ENCODE measurements at places on chromosomes 13 and 19. TPM values are rescaled to one million over a fixed set of nuclear protein-coding genes. Genes with fewer than 3 reads are reported as not detected.

The ZNF320 gene
- 0.90 TPM for total RNA-seq

GRCh38 chr19:36528921-36529518 lies 949 bp upstream of the ZNF260 start:
- DNase-seq, result no peak
- H3K27me3 ChIP-seq, result no peaks in the 10 kb centered on the region
- peak overlapping the region; percentile 66 for H3K4me3 ChIP-seq
- H3K4me1 ChIP-seq, result no peaks in the 10 kb centered on the region

DNA sequence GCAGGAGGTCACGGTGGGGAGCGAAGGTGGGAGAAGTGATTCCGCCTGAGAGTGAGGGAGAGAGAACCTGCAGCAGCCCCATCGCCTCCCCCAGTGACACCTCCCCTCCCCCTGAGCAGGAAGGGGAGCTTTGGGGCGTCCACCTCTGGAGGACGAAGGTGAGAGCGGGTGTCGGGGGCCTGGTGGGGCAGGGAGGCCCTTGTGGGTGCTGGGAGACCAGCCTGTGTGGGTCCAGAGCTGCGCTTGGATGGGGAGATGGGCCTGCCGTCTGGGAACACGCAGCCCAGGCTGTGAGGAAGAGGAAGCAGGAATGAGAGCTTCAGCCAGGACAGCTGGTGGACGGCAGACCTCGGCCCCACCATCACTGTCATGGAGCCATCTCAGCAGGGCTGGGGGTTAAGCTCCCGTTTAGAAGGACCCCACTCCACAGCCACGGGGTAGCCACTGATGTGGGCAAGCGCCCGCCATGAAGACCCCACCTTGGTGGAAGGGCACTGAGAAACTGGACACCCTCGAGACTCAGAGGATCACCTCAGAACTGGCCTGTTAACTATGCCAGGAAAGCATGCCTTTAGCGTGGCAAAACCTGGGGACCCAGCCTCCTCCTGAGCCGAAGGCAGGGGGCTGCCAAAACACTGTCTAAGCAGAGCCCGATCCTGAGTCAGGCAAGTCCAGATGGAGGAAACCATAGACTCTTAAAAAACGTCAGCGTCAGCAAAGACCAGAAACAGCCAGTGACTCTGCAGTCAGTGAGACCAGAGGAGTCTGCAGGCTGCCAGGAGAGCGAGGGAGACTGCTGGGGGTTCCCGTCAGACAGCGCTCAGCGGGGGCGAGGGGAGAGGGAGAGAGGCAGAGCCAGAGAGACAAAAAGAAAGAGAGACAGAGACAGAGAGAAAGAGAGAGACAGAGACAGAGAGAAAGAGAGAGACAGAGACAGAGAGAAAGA lies 6.4 kb upstream of the PROZ start:
- H3K4me3 ChIP-seq, result peak overlapping the region; percentile 61
- no peaks in the 10 kb centered on the region for H3K36me3 ChIP-seq
- peak overlapping the region; percentile 100 for H3K27ac ChIP-seq
- H3K27me3 ChIP-seq, result no peaks in the 10 kb centered on the region
- DNase-seq, result no peak

The ZNF527 gene
- total RNA-seq, result 3.4 TPM

The TMEM86B gene
- total RNA-seq, result 12.2 TPM

- DNase-seq, result no peak
- H3K27ac ChIP-seq, result no peak overlapping the region
- H3K4me3 ChIP-seq, result no peak overlapping the region
- no peaks in the 10 kb centered on the region for H3K36me3 ChIP-seq
- H3K27me3 ChIP-seq, result no peaks in the 10 kb centered on the region
- H3K4me1 ChIP-seq, result no peaks in the 10 kb centered on the region
These were observed 131.3 kb downstream of the LACC1 start for GRCh38 chr13:44011036-44011435.

The FCGBP gene
- total RNA-seq, result 3.8 TPM

- no peak for DNase-seq
- no peaks in the 10 kb centered on the region for H3K4me1 ChIP-seq
- H3K27ac ChIP-seq, result no peak overlapping the region
- no peak overlapping the region for H3K4me3 ChIP-seq
These were observed 43.1 kb downstream of the COL4A1 start for GRCh38 chr13:110263888-110264287.

The OR10H1 gene
- total RNA-seq, result not detected

The CACNG6 gene
- total RNA-seq, result not detected

The POSTN gene
- 0.73 TPM for total RNA-seq

The KPNA3 gene
- 20.6 TPM for total RNA-seq

DNA sequence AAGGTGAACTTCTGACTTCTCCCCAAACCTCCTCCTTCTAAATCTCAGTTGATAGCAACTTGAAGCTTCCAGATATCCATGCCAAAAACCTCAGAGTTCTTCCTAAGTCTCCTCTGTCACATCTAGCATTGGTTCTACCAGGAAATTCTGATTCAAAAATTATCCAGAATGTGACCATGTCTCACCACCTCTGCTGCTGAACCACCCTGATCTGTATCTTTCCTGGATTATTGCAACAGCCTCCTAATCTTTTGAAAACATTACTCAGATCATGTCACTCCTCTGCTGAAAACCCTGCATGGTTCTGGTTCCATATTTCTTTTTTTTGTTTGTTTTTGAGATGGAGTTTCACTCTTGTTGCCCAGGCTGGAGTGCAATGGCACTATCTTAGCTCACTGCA lies 78.7 kb upstream of the TNFSF11 start:
- no peak overlapping the region for H3K27ac ChIP-seq
- H3K4me3 ChIP-seq, result no peak overlapping the region
- H3K27me3 ChIP-seq, result no peaks in the 10 kb centered on the region
- no peaks in the 10 kb centered on the region for H3K36me3 ChIP-seq
- no peaks in the 10 kb centered on the region for H3K4me1 ChIP-seq
- DNase-seq, result no peak

The SOHLH2 gene
- not detected for total RNA-seq

The ZNF546 gene
- 5.4 TPM for total RNA-seq

All from right lobe of liver (tissue), 6 donors.